Hematopoietic multipotent progenitor cell treated with erythropoietin and hydrocortisone succinate and interleukin-3 and kit ligand, for 4 days (in vitro differentiated cells): ENCODE measurements at places on chromosomes 4 and X.

- peak; percentile 22 for DNase-seq
Measured at GRCh38 chr4:153420361-153420760, 45.8 kb upstream of the TMEM131L start.

DNA sequence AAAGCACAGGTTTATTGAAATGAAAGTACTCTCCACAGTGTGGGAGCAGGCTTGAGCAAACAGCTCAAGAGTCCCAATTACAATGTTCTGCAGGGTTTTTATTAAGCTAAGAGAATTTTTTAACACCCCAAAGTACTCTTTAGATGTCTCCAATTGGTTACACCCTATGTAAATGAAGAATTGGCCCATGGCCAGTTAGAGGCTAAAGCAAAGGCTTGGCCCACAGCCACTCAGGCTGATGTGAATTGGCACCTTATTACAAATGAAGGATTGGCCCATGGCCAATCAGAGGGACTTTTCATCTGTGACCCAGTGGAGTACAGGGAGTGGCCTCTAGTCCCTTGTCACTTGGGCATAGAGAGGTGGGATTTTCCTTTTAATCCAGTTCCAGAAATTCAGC lies 30.1 kb upstream of the IQCM start:
- DNase-seq, result peak; percentile 7

- DNase-seq, result no peak
Measured at GRCh38 chr4:104964410-104965175, 182.1 kb upstream of the TET2 start.

- peak; percentile 78 for DNase-seq
Measured at GRCh38 chr4:185730387-185730786, 81.6 kb downstream of the SORBS2 start.

- DNase-seq, result no peak
Measured at GRCh38 chr4:46196086-46196485, 72.2 kb upstream of the GABRG1 start.

DNA sequence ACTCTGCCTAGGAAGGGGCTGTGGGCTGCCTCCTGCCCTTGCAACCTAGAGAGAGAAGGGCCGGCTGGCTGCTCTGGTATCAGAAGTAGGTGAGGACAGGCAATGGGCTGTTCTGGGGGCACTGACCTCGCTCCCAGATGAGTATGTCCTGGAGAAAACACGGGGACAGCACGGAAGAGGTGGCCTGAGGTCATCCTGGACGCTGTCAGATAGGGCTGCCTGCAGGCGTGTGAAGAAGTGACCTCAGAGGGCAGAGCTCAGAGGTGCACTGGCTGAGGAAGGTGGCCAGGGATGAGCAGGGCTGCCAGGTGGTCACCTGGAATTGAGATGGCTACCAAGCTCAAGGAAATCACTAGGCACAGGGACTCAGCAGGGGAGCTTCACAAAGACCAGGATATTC lies 159.6 kb downstream of the TSPAN5 start:
- DNase-seq, result no peak

GRCh38 chr4:7417639-7418038 lies 17.1 kb downstream of the PSAPL1 start:
- no peak for DNase-seq

DNA sequence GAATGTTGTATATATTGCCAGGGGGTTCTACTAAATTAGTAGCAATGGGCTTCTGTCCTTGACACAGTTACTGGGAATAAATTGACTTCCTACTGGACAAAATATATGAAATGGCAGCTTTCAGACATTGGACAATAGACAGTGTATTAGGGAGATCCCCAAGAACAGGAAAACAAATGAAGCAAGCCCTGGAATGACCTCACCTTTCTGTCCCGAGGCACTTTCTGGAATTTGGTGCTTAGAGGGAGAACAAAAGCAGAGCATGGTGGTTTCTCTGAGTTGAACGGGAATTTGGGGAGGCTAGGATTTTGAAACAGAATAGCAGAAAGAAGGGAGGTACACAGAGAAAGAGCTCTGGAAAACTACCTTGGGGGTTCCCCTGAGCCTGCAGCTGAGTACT lies 187.7 kb upstream of the MAGEB2 start:
- DNase-seq, result no peak

- DNase-seq, result no peak
Measured at GRCh38 chr4:108725457-108725856, 37.4 kb downstream of the ETNPPL start.
